ENCODE measurements at places on chromosomes 13 and 19. TPM values are rescaled to one million over a fixed set of nuclear protein-coding genes. Genes with fewer than 3 reads are reported as not detected.

GRCh38 chr19:51469629-51470028, 8.7 kb upstream of the CEACAM18 start:
- no peak for DNase-seq
- H3K36me3 ChIP-seq: no peaks in the 10 kb centered on the region
- no peaks in the 10 kb centered on the region for H3K4me1 ChIP-seq
- no peak overlapping the region for H3K27ac ChIP-seq
- H3K27me3 ChIP-seq: no peaks in the 10 kb centered on the region
- H3K4me3 ChIP-seq: no peak overlapping the region

Gene POLD1
- 22.1 TPM for total RNA-seq

- no peaks in the 10 kb centered on the region for H3K27me3 ChIP-seq
- peak; percentile 72 for DNase-seq
- H3K4me3 ChIP-seq: peak overlapping the region; percentile 58
Measured at GRCh38 chr19:43651758-43652545, 12.3 kb upstream of the CADM4 start.

Gene BICRA
- total RNA-seq: 14.7 TPM

GRCh38 chr13:99013951-99014350, 36.1 kb upstream of the DOCK9 start:
- no peak overlapping the region for H3K4me3 ChIP-seq
- no peaks in the 10 kb centered on the region for H3K36me3 ChIP-seq
- no peak overlapping the region for H3K27ac ChIP-seq

DNA sequence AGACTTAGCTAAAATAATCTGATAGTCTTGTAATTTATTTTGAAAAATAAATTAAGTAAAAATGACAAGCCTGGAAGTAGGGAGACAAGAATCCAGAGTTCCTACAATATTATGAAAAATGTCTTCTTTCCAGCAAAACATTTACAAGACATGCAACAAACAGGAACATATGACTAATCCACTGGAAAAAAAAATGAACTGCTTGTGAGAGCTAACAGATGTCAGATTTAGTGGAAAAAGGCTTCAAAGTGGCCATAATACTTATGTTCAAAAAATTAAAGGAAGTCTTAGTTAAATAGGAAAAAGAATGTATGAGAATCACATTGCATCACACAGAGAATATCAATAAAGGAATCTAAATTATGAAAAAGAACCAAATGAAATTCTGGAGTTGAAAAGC, 2082.0 kb upstream of the PCDH20 start:
- no peaks in the 10 kb centered on the region for H3K36me3 ChIP-seq
- H3K4me3 ChIP-seq: no peak overlapping the region
- H3K27me3 ChIP-seq: no peaks in the 10 kb centered on the region
- H3K27ac ChIP-seq: no peak overlapping the region

DNA sequence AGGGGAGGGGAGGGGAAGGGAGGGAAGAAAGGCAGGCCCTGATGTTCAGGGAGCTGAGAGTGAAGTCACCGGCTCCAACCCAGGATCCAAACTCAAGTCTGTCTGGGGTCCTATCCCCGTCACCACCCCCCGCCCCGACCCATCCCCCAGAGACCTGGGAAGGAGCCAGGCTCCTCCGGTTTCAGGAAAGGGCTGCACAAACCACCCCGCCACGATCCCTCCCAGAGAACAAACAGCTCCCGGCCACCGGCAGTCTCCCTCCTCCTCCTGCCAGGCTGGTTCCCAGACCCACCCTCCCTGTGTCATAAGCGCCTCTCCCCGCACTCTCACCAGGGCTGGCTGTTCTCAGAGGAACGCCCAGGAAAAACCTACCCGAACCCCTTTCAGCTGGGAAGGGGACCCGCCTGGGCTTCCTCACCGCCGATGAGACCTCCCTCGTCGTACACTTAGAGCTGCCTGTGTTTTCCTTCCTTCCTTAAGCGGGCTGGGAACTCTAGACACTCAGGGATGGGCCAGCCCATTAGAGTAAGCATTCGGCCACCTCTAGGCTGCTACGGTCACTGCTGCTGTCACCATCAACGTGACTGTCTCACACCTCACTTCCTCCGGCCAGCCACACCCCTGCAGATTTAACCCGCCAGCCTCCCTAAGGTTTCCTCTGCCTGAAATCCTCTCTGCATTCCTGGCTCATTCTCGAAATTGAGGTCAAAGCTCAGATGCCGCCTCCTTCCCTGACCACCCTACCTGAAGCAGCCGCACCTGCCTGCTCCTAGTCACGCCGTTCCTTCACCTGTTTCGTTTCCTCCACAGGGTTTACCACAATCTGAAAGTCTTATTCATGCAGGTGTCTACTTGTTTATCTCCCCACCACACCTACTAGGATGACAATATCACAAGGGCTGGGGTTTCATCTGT, 6.3 kb upstream of the RDH13 start:
- H3K36me3 ChIP-seq: no peaks in the 10 kb centered on the region
- no peak overlapping the region for H3K4me3 ChIP-seq
- peak; percentile 52 for DNase-seq
- H3K27me3 ChIP-seq: peaks cover 5% of the 10 kb centered on the region
- no peak overlapping the region for H3K27ac ChIP-seq

DNA sequence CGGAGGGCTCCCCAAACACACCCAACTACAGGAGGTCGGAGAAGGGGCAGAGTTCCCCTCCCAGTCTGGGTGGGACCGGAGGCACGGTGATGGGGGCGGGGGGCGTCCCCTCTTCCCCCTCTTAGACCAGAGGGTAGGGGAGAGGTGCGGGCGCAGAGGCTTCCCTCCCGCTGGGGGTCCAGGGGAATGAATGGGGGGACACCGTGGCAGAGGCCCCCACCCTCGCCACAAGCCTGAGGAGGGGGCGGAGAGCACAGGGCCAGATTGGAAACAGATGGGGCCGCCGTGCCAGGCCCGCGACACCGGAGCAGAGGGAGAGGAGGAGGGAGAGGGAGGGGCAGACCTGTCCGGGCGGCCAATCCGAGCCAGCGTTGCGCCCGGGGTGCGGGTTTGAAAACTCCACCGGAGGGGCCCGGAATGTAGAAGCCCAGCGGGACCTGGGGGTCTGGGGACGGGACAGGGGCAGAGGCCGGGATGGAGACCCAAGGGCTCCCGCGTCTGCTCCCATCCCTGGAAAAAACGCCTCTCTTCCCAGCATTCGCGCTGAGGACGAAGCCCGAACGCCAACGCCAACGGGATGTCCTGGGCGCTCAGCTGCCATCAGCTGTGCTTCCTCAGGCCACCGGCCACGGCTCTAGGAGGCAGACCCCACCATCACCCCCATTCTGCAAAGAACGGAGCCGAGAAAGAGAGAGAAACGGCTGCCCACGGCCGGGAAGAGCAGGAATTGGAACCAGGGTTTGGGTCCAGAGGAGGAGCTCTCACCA, 46.8 kb downstream of the PTPRS start:
- no peak for DNase-seq
- no peak overlapping the region for H3K27ac ChIP-seq
- H3K36me3 ChIP-seq: no peaks in the 10 kb centered on the region
- peak overlapping the region; percentile 61 for H3K4me3 ChIP-seq
- H3K4me1 ChIP-seq: peaks cover 3% of the 10 kb centered on the region

Gene ZNF415
- 12.0 TPM for total RNA-seq

DNA sequence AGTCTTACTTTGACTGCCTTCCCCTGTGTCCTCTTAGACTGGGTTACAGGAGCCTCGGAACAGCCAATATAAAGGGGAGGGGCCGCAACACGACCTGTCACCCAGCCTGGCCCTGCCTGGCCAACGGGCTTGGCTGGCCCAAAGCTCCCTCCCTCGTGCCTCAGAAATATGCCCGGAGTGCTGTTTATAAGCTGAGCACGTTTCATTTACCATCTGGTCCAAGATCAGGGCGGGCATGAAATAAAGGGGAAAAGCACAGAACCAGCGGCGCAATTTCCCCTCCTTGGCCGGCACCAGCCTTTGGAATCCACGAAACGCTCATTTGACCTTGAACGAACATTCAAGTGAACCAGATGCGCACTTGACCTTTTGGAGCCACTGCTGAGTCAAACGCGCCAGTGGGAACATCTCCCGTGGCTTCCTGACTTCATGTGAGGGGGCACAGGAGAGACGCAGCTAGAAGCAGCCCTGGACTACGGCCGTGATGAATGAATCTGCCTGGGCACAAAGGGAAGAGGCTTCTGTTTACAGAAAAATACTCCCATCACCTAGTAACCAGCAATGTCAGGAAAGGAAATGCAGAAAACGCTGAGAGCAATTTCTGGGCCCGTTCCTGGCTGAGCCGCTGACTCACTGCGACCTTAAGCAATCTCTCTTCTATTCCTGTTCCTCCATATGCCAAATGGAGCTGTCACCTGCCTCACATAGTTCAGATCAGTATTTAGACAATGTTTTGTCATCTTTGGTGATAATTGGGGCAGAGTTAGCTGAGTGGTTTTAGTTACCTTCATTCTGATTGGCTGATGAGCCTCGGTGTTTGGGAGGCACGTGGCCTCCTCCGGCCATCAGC, 53.3 kb downstream of the RFX2 start:
- DNase-seq: no peak
- no peak overlapping the region for H3K4me3 ChIP-seq
- no peaks in the 10 kb centered on the region for H3K36me3 ChIP-seq

DNA sequence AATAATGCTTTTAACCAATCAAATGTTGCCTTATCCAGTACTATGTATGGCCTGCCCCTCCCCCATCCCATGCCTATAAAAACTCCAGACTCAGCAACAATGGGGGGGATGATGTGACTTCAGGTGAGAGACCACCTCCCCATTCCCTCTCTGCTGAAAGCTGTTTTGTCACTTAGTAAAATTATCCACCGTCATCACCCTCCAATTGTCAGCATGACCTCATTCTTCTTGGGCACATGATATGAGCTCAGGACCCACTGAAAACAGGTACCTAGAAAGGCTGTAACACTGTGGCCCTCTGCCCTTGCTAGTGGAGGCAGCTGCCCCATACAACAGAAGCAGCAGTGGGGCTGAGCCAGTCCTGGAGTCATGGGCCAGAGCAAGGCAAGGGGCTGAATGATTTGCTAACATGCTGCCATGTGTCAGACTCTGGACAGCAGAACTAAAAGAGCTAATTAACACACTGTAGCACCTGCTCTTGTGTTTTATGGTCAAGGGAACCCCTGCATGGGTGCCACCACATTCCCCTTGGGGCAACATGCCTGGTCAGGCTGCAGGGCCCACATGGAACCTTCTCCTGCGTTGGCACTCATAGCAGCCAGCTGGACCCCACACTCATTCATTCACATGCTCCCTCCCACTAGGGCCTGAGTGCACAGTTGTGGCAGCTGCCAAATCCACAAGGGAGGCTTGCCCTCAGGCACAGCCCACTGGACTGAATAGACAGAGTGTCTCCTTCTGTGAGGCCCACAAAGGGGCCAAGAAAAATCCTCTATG, 722.2 kb upstream of the PCDH20 start:
- H3K36me3 ChIP-seq: no peaks in the 10 kb centered on the region
- no peak overlapping the region for H3K4me3 ChIP-seq
- no peaks in the 10 kb centered on the region for H3K27me3 ChIP-seq

GRCh38 chr19:3897936-3898335, 17.5 kb downstream of the ATCAY start:
- H3K36me3 ChIP-seq: no peaks in the 10 kb centered on the region
- no peaks in the 10 kb centered on the region for H3K27me3 ChIP-seq
- no peak overlapping the region for H3K4me3 ChIP-seq
- no peaks in the 10 kb centered on the region for H3K4me1 ChIP-seq
- no peak for DNase-seq

- no peak overlapping the region for H3K4me3 ChIP-seq
- no peak for DNase-seq
- no peak overlapping the region for H3K27ac ChIP-seq
- H3K27me3 ChIP-seq: no peaks in the 10 kb centered on the region
- H3K4me1 ChIP-seq: peaks cover 5% of the 10 kb centered on the region
Measured at GRCh38 chr13:43665388-43665787, 121.4 kb downstream of the ENOX1 start.

Gene RFPL4A
- total RNA-seq: 0.41 TPM

DNA sequence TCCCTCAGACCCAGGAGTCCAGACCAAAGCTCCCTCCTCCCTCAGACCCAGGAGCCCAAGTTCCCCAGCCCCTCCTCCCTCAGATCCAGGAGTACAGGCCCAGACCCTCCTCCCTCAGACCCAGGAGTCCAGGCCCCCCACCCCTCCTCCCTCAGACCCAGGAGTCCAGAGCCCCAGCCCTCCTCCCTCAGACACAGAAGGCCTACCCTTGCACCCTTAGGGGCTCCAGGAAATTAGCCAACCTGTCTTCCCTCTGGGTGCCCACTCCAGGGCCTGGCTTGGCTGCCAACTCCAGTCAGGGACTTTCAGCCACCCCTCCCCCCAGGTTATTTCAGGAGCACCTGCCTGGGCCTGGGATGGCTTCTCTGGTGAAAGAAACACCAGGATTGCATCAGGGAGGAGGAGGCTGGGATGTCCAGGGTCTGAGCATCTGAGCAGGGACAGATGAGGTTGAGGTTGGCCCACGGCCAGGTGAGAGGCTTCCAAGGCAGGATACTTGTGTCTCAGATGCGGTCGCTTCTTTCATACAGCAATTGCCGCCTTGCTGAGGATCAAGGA, at the start of gene FGF21:
Gene FGF21, plus strand, starts transcription at position 441 of the 558 bp plus-strand sequence. CDS start 713 bp downstream, outside the sequence.
- H3K27me3 ChIP-seq: peaks cover 3% of the 10 kb centered on the region
- no peaks in the 10 kb centered on the region for H3K36me3 ChIP-seq
- DNase-seq: no peak
- no peak within 1 kb of the TSS for H3K27ac ChIP-seq
- H3K4me1 ChIP-seq: no peaks in the 10 kb centered on the region
- no peak within 1 kb of the TSS for H3K4me3 ChIP-seq

Gene KLK15
- not detected for total RNA-seq

DNA sequence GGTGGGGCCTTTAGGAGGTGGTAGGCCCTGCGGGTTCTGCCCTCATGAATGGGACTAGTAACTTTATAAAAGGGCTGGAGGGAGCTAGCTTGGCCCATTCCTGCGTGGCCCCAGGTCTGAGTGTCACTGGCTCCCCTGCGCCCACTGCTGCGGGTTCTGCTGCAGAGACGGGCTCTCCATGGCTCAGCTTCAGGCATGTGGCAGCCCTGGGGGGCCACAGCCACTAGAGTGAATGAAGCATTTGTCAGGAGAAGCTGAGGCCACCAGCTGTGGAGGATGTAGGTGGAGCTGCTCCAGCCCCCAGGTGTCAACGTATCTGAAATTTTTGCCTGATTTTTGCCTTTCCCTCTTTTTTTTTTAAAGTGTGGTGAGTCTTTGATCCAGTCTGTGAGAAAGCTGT, 119.1 kb downstream of the SOX1 start:
- no peaks in the 10 kb centered on the region for H3K36me3 ChIP-seq
- H3K4me1 ChIP-seq: no peaks in the 10 kb centered on the region
- H3K27ac ChIP-seq: no peak overlapping the region
